ENCODE measurements at places on chromosomes 2 and 18.

GRCh38 chr2:1528273-1529064 lies 115.2 kb downstream of the TPO start:
- DNase-seq: no peak

DNA sequence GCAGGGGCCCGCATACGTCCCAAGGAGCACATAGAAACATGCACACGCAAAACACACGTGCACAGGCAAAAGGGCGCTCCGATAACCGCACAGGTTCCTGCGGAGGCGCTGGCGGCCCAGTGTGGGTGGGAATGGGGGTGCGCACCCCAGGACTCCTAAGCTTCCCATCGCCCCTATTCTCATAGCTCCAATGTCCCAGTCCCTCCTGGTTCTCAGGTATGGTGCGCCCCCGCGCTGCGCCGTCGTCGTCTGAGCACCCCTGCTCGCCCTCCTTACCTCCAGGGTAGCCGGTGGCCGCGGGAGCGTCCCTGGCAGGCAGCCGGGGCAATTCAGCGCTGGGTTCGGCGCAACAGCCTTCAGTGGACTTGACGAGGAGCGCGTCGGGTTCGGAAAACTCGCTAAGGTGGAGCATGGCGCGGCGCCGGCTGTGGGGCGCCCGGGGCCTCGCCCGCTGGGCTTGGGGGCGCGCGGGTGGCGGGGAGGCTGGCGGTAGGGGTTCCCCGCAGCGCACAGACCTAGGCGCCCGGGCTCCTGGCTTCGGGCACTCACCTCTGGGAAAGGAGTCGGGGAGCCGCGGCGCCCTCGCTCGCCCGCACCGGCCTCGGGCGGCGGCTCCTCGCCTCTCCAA lies 328 bp downstream of the EGR4 start:
- no peak for DNase-seq

DNA sequence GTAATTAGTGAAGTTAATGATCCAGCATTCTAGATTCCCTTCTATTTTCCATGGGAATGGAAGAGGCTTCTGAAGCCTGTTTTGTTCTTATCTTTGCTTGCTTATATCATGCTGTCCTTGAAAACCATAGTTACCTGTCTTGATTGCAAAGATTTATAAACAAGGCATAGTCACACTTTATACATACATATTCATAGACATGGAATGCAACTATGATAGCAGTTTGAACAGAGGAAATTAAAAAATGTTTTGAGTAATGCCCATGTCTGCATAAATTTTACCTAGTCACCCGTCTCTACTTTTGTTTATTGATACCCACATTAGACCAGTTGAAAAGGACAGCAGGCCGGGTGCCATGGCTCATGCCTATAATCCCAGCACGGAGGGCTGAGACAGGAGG lies 289.0 kb downstream of the PTPRM start:
- no peak for DNase-seq

- DNase-seq: no peak
Measured at GRCh38 chr2:78993518-78994148, 31.9 kb upstream of the REG3G start.

GRCh38 chr2:176947754-176948153 lies 264.8 kb upstream of the HNRNPA3 start:
- DNase-seq: no peak

DNA sequence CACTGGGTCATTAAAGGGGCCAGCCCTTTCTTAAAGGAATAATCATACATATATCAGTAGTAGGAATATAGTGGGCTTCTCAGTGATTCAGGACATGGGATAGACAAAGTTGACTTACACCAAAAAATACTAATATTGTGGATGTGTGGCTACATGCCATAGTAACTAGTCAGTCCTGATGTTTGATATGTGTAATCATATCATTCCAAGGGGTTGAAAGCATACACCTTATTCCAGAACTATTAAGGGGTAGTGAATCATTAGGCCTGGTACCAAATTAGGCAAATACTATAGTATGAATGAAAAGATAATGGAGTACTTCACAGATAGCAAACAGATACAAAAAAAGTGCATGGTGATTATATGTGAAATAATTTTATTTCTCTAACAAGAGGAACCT lies 814.9 kb upstream of the NRXN1 start:
- no peak for DNase-seq

DNA sequence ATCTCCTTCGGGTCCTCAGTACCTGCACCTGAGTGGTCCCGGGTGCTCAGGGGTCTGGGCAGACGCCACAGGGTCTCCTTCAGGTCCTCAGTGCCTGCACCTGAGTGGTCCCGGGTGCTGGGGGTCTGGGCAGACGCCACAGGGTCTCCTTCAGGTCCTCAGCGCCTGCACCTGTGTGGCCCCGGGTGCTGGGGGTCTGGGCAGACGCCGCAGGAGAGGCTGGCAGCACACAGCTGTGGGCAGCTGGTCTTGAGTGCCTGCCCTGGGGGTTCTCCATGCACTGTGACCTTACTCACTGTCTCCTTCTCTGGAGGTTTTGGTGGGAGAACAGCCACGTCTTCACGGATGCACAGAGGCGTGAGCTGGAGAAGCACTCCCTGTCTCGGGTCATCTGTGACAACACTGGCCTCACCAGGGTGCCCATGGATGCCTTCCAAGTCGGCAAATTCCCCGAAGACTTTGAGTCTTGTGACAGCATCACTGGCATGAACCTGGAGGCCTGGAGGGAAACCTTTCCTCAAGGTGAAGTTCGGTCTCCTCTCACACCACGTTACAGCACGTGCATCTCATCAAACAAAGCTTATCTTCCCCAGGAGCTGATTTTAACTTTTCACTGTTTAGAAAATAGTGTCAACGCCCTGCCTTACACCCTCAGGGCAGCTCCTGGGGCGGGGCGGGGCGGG lies 82.6 kb downstream of the TPO start:
- no peak for DNase-seq

DNA sequence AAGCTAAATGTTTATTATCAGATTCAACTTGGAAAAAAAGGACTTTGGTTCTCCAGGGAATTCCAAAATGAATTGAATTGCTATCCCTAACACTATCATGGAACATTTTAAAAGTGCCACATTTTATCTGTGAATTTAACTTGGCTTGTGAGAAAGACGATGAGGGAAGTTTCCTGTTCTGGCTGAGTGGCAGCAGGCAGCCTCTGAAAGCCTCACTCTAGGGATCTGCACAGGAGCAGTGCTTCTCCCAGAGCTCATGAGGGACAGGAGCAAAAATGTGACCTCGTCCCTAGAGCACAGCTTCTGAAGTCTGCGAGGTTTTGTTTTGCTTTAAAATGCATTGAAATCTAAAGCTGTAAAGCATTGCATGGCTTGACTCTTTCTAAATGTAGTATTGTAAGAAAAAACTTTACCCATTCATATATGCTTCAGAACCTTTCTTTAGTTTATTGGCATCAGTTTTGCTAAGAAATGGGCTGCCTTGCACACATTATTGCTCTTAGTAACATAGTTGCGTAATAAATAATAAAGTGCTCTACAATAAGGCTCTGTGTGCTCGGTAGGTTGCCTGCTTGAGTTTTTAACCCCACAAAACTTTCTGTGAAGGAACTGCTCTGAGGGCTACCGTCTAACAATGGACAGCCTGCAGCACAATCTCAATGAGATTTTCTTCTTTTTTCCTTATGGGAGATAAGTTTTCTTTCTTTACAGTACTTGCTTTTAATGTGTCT lies 136.2 kb upstream of the CDCA7 start:
- no peak for DNase-seq

- no peak for DNase-seq
Measured at GRCh38 chr2:67649331-67650261, 252.5 kb downstream of the ETAA1 start.

DNA sequence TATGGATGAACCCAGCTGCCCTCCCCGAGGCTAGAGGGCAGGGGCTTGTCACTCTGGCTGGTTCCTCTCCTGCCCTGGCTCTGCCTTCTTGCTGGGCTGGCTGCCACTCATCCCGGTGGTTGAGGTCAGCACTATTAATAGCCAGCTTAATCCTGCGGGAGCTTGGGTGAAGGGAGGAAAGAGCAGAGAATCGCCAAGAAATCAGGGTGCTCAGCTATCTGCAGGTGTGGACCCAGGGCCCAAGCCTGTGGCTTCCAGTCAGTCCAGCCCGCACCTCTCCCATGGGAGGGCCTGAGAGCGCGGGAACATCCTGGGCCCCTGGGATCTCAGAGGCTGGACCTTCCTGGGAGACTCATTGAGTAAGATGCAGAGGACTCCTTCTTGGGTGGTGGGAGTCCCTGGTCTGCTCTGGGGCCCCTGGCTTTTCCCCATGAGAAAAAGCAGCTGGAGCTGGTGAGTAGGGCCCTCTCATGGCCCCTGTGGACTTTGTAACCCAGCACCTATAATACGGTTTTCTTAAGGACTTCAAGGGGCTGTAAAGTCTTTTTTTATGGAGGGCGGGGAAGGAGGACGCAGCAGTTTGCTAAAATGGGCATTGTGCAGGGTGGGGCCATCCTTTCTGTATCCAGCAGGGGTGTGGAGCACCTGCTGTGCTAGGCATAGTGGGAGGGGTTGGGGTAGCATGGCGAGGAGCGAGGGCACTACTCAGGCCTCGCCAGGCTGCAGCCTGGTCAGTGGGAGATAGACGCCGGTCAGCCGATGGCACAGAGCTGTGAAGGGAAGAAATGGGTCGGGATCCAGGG lies 27.4 kb upstream of the CNNM3 start:
- no peak for DNase-seq

- no peak for DNase-seq
Measured at GRCh38 chr18:50796495-50796894, 23.3 kb downstream of the MRO start.

All from T follicular helper cell (primary cell).